ENCODE measurements at places on chromosomes 4 and X.

DNA sequence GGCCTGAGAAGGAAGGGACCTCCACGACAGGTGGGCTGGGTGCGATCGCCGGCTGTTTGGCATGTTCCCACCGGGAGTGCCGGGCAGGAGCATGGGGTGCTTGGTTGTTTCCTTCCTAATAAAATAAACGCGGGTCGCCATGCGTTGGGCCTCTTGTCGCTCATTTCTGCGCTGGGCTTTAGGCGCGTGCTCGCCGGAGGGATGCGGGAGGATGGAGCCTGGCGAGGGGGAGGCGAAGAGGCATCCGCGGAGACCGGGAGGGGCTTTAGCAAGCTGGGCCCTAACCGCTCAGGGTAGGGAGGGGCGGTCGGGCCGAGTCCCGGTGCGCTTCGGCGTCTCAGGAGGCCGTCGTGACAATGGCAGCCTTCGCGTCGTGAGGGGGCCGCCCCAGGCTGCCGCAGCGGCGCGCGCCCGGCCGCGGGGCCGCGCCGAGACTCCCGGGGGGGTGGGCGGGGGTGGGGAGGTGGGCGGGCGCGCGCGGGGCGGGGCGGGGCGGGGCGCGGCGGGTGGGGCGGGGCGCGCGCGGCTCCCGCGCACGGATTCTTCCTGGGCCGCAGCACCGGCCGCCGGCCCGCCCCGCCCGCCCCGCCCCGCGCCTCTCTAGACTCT lies 476 bp upstream of the GDI1 start:
- peak; percentile 85 for DNase-seq

- no peak for DNase-seq
Observed at GRCh38 chr4:176475067-176475466, 155.3 kb downstream of the SPCS3 start.

DNA sequence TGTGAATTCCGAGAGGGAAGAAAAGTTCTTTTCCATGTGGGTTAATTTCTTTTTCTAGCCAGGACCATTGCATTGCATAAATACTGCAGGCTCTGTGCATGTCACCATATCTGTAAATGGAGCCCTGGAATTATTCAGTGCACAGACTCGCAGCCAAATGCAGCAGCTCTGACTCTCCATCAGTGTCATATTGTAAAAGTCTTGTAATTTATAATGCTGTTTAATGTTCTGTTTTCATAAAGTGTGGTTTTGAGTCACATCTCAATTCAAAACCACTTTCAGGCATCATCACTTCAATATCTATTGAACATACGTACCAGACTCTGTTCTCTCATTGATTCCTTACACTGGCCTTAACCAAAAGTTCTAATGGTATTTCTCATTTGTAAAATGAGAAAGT lies 193.9 kb upstream of the RPL34 start:
- no peak for DNase-seq

DNA sequence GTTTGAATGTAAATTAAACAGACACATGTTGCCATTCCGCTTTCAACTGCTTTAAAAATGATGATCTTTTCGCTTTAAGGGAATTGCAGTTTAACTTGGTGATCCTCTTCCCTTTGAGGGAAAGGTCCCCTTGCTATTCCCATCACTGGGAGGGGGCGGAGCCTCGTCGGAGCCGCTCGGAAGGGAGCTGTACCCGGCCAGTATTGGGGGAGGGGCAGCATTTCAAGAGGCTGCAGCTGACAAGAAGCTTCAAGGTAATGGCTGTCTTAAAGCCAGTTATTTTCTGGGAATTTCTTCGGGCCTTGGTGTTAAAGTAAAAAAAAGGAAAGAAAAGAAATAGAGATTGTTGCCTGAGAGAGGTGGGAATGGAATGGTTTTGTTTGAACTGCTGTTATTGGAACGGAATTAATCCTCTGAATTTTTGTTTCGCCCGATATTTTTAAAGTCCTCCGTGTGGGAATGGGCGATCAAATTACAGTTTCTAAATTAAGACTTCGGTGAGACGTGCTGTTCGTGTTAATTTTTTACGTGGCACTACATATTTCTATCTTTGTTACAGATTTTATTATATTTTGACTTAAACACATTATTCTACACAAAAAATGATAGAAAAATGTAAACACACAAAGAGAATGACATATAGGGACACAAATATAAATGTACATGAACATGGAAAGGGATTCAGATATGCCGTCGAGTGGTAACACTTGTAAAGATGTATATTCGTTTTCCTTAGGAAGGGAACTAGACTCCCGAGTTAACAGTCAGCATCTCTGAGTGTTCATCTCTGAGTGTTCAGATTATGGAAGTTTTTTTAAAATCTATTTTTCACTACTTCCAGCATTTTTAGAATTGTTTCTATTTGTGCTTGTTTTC lies 9.2 kb downstream of the PWWP3B start:
- no peak for DNase-seq
